ENCODE measurements at places on chromosomes 5 and 9.

DNA sequence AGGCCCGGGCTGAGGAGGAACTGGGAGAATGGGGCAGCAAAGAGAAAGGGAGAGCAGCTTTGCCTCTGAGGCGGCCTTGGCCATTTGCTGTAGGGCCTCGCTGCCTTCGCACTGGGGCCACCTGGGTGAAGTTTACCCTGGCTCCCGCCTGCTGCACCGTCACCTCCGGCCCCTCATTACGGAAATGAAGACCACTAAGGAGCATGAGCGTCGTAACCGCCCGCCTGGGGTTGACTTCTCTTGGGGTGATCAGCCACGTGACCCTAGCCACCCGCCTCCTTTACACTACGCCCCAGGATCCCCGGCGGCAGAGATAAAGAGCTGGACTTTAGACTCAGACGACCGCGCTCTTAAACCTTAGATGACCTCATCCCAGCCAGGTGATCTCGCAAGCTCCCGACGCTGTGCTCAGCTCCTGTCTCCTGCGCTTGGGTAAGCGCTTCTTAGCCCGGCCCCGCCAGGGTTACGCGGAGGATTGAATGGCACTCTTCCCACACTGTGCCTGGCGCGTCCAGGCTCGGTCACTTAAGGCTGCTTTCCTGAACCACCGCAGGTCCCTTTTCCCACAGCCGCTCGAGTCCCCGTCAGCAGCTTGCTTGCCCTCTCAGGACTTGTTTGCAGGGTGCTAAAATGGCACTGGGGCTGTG, 107.9 kb upstream of the LARP1 start:
- peak; percentile 4 for DNase-seq

- no peak for DNase-seq
Measured at GRCh38 chr5:55934720-55935119, 60.0 kb downstream of the IL6ST start.

DNA sequence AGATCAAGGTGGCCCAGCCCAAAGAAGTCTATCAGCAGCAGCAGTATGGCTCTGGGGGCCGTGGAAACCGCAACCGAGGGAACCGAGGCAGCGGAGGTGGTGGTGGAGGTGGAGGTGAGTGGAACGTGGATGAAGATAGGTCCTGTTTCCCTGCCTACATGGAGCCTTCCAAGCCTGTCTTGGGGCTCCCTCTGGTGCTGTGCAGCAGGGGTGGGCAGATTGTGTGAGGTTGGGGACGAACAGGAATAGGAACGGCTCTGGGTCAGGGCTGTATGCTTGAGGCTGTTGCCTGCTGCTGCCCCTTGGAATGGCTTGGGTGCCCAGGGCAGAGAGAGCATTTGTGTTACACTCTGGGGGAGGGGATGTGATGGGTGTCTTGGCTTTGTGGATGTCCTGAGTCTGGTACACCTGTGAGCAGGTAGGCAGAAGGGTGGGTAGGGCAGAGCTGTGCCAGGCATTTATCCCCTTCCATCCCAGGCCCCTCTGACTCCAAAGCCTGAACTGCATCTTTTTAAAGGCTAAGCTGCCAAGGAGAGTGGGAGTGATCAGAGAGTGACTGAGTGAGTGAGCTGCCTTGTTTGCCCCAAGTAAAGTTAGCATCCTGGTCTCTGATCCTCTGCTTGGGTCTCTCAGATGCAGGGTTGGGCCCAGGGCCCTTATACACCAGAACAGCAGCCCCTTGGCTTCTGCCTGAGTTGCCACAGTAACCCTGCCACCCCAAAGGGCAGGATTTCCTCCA, 5.2 kb downstream of the HNRNPAB start:
- no peak for DNase-seq

GRCh38 chr5:31122998-31123951, 70.2 kb upstream of the CDH6 start:
- DNase-seq: no peak

- DNase-seq: no peak
Measured at GRCh38 chr5:142405814-142406395, 81.1 kb upstream of the SPRY4 start.

DNA sequence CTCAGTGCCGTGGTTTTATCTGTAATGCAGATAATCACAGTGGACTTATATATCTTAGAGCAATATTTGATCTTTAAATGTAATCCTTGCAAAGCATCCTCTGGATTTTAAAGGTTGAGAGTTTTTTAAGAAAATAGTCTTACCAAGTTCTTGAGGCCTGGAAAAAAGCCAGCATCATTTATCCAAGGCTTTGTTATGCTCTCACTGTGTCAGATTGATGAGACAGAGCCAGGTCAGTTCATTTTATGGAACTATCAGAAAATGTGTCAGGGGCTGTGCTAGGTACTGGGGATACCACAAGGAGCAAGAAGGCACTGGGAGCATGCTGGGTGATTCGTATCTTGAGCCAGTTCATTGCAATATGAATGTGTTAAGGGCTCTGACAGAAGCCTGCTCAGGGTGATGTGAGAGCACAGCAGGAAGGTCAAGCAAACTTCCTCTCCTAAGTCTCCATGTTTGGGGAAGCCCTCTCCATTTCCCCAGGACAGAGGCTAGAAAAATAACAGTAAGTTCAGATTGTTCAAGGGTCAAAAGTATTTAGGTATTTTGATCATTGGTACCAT, 19.7 kb downstream of the C7 start:
- no peak for DNase-seq

DNA sequence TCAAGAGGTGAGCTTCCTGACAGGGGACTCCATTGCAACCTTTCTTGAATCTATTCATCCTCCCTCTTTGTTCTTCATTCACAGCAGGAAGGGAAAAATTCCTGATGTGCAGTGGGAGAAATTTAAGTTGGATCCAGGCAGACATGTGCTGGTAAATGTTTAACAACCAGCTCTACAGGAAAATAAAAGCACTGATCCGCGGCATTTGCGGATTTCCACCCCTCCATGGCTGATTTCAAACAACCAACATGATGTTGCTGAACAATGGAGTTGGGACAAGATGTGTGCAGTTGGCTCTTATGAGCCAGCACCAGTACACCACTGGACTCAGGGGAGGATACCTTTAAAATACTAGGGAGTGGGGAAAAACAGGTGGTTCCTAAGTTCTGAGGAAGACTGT, 47.0 kb downstream of the SPRY4 start:
- no peak for DNase-seq

- DNase-seq: no peak
Measured at GRCh38 chr5:21142791-21143190, 1154.8 kb upstream of the CDH18 start.

- DNase-seq: no peak
Measured at GRCh38 chr9:35273591-35273990, 111.8 kb downstream of the UNC13B start.

DNA sequence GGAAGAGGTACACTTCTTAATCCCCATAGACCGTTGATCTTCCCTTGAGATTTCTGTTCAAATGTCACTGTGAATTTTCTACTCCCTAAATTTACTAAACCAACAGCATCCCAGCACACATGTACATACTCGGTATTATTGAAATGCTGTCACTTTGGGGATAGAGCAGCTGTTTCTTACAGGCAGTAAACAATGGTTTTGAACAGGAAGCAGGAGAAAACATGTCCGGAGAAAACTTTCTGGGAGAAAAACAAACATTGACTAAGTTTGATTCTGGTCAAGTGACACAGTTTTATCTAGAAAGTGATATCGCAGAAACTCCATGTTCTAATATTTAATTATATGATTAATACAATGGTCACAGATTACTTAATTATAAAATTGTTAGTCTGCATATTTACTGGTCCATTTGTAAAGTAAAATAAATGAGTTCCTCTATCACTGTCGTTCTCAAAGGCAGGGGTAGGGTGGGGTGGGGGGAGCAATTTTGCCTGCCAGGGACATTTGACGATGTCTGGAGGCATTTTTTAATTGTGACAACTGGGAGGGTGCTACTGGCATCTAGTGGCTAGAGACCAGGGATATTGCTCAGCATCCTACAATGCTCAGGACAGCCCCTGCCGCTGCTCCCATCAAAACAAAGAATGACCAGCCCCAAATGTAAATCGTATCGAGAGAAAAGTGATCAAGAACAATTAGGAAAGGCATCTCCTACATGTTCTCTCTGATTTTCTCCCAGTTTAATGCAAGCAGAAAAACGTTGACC, 12.2 kb downstream of the TAS2R1 start:
- DNase-seq: no peak

GRCh38 chr9:35229066-35229778, 67.4 kb downstream of the UNC13B start:
- no peak for DNase-seq

DNA sequence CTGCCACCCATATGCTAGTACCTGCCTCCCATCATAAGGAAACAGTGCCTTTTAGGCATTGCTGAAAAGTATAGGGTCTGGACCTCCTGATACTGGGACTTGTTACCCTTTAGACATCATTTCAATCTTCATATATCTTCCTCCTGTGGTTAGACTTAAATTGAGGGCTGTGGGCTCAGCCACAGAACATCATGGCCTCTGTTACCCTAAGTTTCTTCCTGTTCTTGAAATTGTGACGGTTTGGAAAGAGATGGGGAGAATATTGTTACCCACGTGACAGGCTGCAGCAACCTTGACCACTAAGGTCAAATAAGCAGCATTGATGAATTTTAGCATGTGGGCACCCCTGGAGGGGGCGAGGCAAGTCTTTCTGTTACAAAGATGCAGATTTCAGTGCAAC, 87.7 kb downstream of the PDE8B start:
- no peak for DNase-seq

DNA sequence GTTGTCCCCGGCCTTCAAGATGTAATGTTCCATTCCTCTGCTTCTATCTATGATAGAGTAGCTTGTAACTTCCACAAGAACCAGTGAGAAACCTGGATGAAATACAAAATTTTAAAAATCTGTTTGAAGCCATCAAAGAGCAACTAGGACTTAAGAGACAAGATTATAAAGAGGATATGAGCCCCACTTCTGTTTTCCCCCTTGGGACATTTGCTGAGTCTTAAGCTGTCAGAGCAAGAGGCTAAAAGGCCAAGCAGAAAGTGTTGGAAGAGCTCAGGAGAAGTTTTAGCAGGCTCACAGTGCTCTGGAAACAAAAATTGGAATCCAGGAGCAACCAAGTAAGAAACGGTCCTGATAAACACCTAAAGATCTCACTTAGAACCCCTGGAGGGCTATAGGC, 76.1 kb downstream of the ADRB2 start:
- DNase-seq: no peak

- DNase-seq: no peak
Measured at GRCh38 chr9:76692458-76693129, 71.6 kb upstream of the PCA3 start.

DNA sequence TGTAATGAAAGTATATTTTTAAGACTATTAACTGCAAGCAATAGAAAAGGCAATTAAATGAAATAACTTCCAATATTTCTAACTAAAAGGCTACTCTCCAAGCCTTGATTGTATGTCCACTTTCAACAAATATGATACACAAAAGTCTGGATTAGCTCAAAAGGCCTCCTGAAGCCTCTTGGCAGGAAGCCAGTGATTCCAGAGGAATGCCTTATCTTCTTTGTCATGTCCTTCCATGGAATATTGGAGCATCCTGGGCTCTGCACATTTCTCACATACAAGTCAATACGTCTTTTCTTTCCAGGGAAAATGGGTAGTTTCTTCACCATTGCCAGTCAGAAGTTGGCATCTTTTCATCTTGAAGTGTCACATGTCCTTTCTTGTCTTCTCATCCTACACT, 357.8 kb downstream of the KDM4C start:
- no peak for DNase-seq

GRCh38 chr9:94901019-94901363, 174.5 kb downstream of the AOPEP start:
- no peak for DNase-seq

GRCh38 chr5:113022661-113023060, 46.1 kb downstream of the DCP2 start:
- DNase-seq: no peak

DNA sequence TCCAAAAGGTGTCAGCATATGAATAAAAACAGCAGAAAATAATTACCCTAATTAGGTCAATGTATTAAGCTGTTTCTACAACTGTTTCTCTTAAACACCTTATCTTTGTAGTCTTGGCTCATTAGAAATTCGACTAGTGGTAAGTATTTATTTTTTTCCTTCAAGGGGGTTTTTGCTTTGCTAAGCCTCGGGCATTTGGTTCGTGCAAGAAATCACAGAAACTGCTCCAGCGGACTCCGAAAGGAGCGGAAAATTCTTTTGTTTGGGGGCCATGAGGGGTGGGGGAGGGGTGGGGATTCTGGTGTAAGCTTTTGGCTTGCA, 757 bp downstream of the ZBED3 start:
- DNase-seq: no peak

- DNase-seq: no peak
Measured at GRCh38 chr9:4197548-4197947, 102.3 kb downstream of the GLIS3 start.

- DNase-seq: peak; percentile 41
Measured at GRCh38 chr9:91425271-91425670, 1.6 kb upstream of the NFIL3 start.

- DNase-seq: no peak
Measured at GRCh38 chr5:160018945-160019625, 10.1 kb downstream of the TTC1 start.

GRCh38 chr9:124502711-124503702, 4.2 kb downstream of the NR5A1 start:
- DNase-seq: no peak

- no peak for DNase-seq
Measured at GRCh38 chr9:18890372-18890771, 142.6 kb downstream of the SAXO1 start.

GRCh38 chr9:123861086-123861755, 68.7 kb downstream of the DENND1A start:
- DNase-seq: no peak

GRCh38 chr5:52457810-52458209, 329.9 kb upstream of the ITGA1 start:
- no peak for DNase-seq

GRCh38 chr9:88814577-88814976, 176.7 kb upstream of the S1PR3 start:
- no peak for DNase-seq

- no peak for DNase-seq
Measured at GRCh38 chr5:159362220-159362619, 31.9 kb upstream of the IL12B start.
